Activated CD8-positive, alpha-beta memory T cell treated with anti-CD3 and anti-CD28 coated beads for 4 hours (primary cell): ENCODE measurements at places on chromosomes 6 and 20.

DNA sequence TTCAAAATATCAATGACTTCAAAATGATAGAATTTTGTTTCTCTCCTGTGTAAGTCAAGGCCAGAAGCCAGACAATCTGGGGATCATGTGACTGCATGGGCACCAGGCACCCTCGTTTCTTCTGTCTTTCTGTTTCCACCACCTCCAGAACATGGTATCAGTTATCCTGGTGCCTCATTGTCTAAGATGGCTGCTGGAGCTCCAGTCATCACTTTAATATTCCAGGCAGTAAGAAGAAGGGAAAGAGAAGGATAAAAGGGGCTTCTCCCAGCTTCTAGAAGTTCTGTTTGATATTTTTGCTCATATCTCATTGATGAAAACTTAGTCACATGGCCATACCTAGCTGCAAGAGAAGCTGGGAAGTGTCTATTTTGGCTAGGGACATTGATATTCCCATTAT, 25.7 kb downstream of the ZNF341 start:
- no peak for DNase-seq

GRCh38 chr20:50587291-50587961, 77.2 kb downstream of the PTPN1 start:
- DNase-seq: no peak

DNA sequence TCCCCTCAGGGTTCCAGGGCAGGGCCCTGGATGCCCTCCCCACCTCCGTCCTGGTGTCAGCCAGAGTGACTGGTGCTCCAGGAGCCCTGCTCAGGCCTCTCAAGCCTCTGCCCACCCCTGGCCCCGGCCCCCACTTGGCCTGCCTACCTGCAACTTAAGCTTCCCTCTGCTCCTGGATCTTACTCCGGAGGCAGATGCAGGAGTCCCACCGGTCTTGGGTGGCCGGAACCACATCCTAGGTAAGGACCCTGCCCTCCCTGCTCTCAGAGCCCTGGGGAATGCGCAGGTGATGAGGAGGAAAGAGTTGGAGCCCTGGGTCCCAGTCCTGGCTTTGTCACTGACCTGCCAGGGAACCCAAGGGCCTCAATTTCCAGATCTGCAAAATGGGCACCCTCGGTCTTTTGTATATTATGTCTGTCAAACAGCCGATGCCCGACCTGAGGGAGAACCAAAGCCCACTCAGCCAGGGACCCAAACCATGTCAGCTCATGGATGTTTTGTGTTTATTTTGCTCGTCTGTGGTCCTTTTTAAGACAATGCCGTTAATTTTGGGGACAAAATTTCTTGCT, 34.5 kb upstream of the BPIFA2 start:
- DNase-seq: no peak

GRCh38 chr6:22756365-22756764, 187.0 kb downstream of the HDGFL1 start:
- no peak for DNase-seq

DNA sequence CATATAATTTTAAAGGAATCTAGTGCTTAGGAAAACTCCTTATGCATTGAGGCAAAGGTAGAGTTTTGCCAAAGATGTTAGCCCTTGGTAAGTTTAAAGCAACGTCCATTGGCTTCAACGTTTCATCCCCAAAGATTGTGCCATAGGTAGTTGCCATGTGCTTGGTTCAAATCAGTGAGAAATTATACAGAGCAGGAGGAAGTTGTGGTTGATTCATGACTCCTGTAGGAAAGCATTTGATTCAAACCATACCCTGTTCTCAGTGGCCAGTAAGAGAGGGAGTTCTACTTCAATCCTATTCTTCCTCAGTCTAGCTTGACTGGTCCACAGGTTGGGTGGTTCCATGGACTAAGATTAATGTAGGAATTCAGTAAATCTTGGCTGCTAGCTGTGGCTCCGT, 535.6 kb downstream of the QKI start:
- DNase-seq: no peak

GRCh38 chr20:48703511-48704219, 124.1 kb downstream of the PREX1 start:
- no peak for DNase-seq
